ENCODE measurements at places on chromosomes 11 and 22.

DNA sequence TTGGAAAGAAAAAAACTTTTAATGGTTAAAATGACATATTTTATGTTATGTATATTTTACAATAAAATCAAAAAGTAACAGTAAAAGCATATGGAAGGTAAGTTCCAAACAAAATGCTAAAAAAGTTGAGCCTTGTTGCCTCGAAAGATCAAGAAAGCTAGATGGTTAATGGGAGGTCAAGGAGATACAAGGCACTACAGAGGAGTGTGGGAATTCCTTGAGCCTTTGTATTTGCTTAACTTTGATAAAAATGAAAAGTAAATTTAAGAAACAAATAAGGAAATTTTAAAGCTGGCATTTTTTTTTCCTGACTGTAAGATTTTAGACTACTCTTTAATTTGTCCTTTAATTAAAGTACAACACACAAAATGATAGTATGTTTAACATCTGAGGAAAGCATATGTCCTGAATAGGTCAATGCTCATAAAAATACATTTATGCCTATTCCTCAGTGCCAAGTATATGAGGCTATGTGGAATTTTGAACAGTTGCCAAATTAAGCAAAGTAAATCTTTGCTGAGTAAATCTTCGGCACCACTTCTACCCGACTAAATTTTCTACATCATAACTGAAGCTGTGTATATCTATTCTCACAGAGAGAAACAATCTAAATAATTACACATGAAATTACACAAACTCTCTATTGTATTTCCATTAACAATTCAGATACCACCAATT, 108.8 kb downstream of the TTC28 start:
- DNase-seq: no peak

DNA sequence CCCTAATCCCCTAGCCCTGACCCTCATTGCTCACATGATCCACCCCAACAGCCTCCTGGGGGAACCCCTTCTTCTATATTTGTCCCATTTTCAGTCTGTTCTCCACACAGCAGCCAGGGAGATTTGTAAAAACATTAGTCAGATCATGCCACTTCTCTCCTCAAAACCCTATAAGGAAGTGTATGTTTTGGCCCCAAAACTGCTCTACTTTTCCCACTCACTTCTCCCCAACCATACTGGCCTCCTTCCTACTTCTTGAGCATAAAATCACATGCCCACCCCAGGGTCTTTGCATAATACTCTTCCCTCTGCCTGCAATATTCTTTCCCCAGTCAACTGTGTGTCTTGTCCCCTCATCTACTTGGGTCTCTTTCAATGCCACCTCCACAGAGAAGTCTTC, 4.7 kb upstream of the SLC22A12 start:
- DNase-seq: no peak

DNA sequence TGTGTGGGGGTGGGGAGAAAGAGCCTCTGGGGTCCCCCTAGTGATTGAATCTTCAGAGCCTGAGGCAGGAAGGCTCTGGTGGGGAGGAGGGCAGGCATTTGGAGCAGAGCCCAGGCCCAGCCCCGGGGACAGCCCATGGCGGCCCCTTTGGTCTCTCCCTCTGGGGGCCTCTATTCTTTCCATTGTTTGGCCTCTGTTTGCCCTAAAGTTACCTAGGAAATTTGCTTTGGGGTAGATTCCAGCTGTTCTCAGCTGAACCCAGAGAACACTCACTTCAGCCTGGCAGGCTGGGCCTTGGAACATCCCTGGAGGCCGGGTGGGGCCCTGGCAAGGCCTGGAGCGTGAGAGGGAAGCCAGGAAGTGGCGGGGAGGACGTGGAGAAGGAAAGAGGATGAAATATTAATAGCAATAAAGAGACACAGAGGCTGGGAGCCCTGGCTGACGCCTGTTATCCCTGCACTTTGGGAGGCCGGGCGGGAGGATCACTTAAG, 22.9 kb upstream of the A4GALT start:
- peak; percentile 90 for DNase-seq

DNA sequence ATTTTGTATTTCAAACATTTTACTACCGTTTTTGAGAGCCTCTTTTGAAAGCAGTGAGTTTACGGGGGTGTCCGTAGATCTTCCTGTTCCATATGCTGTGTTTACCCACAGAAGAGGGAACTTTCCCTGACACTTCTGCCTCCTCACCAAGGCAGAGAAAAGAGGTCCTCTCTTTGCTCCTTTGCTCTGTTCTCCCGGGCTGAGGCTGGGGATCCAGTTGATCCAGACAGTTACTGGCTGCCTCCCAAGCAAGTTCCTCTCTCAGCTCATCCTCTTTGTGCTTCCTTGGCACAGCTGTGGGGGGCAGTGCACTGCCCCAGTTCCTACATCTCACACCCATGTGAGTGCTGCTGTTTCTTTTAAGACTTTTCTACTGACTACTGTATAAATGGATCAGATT, 813.7 kb downstream of the NTM start:
- no peak for DNase-seq

GRCh38 chr22:43853328-43853931, 8.9 kb downstream of the SULT4A1 start:
- no peak for DNase-seq

GRCh38 chr11:109818290-109818689, 274.9 kb upstream of the ZC3H12C start:
- no peak for DNase-seq

- DNase-seq: no peak
These were observed 199.9 kb downstream of the FAM181B start for GRCh38 chr11:82533628-82534327.

GRCh38 chr11:41398175-41398574, 61.3 kb downstream of the LRRC4C start:
- DNase-seq: no peak

DNA sequence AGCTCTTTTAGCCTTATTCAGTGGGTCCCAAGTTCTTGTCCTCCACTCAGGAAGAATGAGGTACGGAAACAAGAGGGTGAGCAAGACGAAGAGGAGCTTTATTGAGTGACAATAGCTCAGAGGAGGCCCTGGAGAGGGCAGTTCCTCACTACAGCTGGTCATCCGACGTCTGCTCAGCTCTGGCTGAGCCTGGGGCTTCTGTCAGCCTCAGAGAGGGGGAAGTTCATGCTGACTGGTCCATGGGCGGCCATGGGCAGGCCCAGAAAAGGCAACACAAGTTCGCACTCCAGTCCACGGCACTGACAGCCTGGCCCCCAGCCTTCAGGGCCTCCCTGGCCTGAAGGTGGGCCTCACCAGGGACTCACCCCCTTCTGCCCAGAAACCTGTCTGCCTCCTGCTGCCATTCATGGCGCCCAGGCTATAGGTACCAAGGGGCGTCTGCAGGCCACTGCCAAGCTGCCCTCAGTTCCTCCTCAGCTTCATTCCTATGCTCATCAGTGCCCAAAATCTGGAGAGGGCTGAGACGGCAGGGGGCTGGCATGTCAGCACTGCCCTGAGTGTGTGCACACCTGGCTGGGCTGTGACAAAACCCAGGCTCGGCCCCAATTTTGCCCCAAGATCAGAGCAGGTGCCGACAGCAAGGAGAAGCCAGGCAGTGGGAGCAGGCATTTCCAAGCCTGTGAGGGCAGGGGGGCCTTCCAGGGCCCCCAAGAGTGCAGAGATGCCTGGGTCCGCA, 21.7 kb upstream of the KIAA0930 start:
- DNase-seq: peak; percentile 31

DNA sequence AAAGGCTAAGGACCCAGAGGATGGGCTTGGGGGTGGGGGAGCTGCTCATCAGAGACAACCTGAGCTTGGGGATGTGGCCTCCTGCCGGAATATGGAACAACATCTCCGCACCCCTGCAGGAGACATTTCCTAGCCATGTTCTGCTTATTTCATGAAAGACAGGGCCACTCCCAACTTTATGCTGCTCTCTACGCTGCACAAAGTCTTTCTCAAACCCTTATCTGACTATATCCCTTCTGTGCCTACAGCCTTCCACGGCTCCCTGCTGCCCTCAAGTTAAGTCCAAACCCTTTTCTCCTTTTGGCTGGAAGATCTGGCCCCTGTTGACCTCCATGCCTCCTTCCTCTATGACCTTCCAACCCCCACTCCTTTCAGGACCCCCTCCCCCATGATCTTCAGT, 562.0 kb downstream of the MN1 start:
- DNase-seq: no peak

- DNase-seq: no peak
These were observed 3.3 kb downstream of the VSIG2 start for GRCh38 chr11:124748481-124749343.

- DNase-seq: peak; percentile 49
These were observed at the start of gene PLCB3 for GRCh38 chr11:64251016-64251752. Gene PLCB3, plus strand, starts transcription at chr11:64251530. Its CDS starts 120 bp downstream, at chr11:64251650.

- DNase-seq: peak; percentile 53
These were observed 139.5 kb upstream of the TIMP3 start for GRCh38 chr22:32661737-32662586.

DNA sequence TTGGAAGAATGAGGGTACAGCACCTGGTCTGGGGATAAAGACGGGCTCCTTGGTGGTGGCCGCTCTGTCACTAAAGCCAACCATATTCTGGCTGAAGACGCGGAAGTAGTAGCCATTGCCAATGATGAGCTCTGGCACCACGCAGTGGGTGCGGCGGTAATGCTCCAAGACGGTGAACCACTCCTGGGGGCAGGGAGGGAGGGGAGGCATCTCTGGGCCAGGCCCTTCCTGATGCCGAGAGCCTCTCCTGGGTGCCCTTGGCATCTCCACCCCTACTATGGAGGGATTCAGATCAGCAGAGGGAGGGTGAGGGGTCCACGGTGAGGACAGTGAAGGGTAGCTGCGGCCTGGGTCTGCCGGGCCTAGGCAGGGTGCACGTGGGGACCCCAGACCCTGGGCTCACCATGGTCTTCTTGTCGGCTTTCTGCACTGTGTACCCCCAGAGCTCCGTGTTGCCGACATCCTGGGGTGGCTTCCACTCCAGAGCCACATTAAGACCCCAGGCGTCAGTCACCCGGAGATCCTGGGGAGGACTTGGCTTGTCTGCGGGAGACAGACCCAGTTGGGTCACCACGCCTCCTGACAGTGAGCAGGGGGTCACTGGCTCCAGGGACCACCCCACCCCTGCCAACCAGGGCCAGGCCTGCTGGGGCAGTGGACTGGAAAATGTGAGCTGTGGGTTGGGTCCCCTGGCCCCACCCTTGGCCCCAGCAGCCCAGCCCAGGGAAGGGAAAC, 19.5 kb downstream of the MYBPC3 start:
- no peak for DNase-seq

GRCh38 chr11:12411806-12412727, 34.7 kb downstream of the PARVA start:
- DNase-seq: peak; percentile 87

GRCh38 chr11:3189886-3190583, 24.9 kb upstream of the OSBPL5 start:
- no peak for DNase-seq

DNA sequence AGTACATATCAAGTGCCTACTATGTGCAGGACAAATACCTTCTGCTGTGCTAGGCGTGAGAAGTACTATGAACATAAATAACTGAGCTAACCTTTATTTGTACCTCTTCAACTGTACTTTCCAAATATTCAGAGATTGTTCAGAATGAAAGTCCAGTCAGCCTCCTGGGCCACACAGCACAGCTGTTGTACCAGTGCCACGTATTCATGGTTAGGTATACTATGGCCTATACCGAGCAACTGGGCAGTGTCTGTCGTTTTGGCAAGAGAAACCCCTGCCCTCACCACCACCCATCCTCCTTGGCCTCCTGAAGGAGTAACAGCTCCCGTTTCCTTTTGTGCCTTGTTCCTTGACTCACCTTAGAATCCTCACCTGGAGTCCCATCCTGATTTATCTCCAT, 53.0 kb downstream of the RASSF10 start:
- no peak for DNase-seq

- DNase-seq: no peak
These were observed 82.4 kb upstream of the VPREB1 start for GRCh38 chr22:22161924-22162851.

- DNase-seq: no peak
These were observed 2925.9 kb upstream of the OR11H1 start for GRCh38 chr22:12601870-12602779.

- no peak for DNase-seq
These were observed 24.4 kb downstream of the GRAP2 start for GRCh38 chr22:39925273-39925672.

DNA sequence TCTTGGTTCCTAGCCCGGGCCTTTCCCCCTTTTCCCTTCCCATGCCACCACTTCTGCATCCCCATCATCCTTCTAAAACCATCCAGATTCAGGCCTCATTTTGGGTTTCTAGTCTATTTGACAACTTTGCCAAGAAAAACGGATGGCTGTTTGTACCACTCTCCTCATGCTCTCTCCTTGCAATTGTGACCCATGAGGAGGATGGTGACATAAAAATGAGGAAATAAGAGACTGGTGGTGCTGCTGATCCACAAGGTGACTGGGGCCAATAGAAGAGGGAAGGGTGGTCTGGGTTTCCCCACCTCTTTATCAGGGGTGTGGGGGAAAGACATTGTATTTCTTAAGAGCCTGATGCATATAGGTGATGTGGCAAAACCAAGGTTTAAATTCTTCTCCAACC, 1.0 kb downstream of the MS4A4A start:
- DNase-seq: no peak

DNA sequence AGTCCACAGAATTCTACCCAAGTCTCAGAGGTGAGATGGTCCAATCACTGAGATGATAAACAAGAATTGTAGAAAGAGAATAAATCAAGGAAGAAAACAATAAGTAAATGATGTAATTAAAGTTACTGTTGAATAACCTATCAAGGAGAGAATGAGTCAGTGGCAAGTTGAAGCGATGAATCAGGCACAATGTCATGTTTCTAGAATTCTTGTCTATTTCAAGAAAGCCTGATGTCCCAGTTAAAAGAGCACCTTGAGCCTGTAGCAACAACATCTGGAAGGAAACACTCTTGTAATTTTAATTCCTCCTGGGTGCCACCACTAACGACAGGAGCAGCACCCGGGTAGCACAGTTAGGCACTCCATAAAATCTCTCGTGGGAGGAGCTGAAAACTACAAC, 67.9 kb upstream of the SLC35C1 start:
- DNase-seq: no peak

DNA sequence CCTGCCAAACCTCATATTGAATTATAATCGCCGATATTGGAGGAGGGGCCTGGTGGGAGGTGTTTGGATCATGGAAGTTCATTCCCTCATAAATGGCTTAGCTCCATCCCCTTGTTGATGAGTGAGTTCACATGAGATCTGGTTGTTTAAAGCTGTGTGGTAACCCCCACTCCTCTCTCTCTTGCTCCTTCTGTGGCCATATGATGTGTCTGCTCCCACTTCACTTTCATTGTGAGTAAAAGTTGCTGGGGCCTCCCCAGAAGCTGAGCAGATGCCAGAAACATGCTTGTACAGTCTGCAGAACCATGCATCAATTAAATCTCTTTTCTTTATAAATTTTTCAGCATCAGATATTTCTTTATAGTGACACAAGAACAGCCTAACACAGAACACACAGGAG, 929.0 kb upstream of the FAT3 start:
- no peak for DNase-seq

DNA sequence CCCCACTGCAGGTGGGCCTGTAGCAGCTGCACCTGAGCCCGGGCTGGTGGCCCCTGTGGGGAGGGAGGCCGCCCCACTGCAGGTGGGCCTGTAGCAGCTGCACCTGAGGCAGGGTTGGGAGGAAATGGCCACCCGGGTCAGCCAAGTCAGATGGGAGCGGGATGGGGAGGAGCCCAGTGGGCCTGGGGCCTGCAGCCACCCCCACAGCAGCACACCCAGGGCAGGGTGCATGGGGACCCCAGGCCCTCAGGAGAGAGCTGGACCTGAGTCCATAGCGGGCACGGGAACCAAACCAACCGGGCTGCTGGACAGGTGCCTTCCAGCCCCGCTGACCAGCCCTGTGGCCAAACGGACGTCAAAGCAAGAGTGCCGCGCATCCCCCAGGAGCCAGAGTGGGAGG, 61.7 kb downstream of the BRD1 start:
- no peak for DNase-seq
